Activated CD4-positive, alpha-beta T cell treated with anti-CD3 and anti-CD28 coated beads, Interleukin-10, Interleukin-2, amounts not matched to agents 100 ng/mL and 50 ng/mL, durations not matched to agents 16 hours and 8 hours (primary cell): ENCODE measurements at places on chromosomes 6 and 20.

DNA sequence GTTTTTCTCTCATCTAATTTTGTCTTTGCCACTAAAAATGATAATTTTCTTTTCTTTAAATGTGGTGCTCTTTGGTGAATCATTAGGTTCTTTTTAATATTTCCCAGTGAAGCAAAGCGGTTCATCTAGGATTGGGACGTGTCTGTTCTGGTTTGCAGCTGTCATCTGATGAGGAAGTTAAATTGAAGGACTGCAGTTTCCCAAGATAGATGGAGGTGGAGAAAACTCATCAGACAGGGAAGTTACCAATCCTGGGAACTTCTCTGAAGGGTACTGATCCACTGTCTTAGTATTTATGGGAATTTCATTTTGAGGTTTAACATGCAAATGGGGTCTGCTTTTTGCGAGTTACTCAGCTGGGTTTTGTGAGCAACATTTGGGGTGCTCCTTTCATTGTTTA, 2.4 kb upstream of the AARS2 start:
- no peak for DNase-seq

GRCh38 chr6:28349892-28350737, at the start of gene ZKSCAN3:
Gene ZKSCAN3, plus strand, starts transcription at chr6:28349947. Its CDS starts 9,640 bp downstream, at chr6:28359587.
- DNase-seq, result peak; percentile 91

- DNase-seq, result no peak
These were observed 4.6 kb downstream of the CST7 start for GRCh38 chr20:24953621-24954133.

GRCh38 chr6:137724018-137724403, 143.0 kb upstream of the TNFAIP3 start:
- no peak for DNase-seq

GRCh38 chr6:451847-452246, 60.3 kb downstream of the IRF4 start:
- DNase-seq, result no peak

DNA sequence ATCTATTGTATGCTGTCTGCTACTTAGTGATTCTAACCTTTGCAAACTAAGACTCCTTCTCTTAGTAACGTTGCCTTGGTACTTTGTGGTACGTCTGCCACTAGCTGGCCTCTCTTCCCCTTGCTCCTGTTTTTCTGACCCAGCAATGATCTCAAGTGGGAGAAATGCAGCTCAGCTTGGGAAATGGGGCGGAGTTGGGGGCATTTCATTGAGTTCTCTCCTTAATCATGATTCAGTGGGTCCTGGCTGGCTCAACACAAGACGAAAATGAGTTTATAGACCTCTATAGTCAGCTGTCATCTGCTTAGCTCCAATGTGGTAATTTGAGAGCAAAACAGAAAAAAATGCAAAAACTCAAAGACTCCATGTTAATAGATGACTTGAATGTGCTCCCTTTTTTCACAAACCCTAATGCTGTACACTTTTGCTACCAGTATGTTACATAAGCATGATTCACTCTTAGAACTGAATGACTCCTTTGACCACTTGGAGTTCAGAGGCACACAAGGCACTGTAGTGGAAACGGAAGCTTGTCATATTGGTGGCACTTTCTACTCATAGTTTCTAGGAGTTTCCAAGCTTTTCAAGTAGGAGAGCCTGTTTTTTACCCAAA, 55.3 kb upstream of the SOX4 start:
- DNase-seq, result no peak

DNA sequence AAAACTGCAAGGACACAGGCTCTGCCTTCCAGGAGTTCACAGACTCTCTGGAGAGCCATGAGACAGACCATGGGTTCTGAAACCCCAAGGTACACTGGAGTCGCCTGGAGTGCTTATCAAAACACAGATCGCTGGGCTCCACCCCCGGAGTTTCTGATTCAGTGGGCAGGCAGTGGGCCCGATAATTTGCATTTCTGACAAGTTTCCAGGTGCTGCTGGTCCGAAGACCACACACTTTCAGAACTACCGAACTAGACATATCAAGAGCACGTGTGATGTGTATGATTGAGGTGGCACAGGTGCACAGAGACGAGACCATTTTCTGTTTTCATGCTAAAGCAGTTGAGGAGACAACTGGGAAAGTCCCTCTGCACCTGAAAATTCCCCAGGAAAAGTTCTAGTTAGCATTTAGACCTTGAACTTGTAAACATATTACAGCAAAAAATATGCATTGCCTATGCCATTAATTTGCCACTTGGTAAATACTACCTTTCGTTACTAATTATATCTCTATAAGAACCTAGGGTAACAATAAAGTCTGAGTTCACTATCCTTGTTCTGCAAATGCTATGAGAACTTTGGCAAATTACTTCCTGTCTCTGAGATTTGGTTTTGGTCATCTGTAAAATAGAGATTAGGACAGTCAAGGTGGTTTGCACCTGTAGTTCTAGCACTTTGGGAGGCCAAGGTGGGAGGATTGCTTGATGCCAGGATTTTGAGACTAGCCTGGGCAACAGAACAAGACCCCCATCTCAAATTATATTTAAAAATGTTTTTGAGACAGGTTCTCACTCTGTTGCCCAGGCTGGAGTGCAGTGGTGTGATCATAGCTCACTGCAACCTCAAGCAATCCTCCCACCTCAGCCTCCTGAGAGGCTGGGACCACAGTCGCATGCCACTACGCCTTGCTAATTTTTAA, 14.3 kb upstream of the PIM1 start:
- peak; percentile 90 for DNase-seq

DNA sequence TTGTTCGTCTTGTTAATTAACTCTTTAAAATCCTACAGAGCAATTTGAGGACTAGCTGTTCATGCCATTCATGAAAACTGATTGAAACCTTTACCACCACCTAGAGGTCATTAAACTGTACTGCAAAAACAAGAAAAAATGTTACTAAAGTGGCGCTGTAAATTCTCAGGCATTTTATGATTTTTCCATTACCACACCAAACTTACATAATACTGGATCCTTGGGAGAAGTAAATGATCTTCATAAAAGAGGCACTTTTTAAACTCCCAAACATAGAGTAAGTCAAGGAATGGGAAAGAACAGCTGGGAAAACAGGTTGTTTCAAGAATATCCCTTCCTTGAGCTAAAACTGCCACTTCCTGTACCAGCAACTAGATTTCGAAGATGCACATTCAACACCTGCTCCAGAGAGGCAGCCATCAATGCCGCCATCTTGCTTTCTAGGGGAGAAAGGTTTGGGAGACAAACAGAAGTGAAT, 54.3 kb downstream of the MYLIP start:
- DNase-seq, result peak; percentile 43

DNA sequence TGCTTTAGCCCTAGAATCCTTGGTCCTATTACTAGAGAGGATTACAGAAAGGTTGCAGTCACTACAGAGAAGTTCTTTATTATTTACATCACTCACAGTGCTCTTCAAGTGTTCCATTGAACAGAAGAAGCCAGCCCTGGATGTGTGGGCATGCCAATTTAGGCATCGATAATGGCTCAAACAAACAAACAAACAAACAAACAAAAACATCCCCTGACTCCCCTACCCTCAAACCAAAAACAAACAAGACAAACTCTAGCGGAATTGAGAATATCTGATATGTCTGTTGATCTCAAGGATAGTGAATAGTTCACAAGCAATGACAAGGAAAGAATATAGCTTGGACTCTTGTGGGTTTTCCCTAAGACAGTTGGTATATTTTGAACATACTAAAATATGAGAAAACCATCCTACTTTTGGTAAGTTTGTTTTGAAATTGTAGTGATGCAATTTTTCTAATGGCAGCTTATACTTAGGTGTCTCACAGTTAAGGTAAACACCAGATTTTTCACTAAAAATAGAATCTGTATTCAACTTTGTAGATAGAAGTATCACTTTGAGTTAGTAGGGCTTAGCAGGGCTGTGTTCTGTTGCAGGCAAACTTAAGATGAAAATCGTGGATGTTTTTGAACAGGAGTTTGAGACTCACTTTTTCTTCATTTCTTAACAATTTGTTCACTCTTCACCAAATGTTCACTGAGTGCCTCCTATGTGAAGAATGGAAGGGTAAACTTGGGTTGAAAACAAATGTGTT, 92.8 kb upstream of the FAM184A start:
- DNase-seq, result no peak

DNA sequence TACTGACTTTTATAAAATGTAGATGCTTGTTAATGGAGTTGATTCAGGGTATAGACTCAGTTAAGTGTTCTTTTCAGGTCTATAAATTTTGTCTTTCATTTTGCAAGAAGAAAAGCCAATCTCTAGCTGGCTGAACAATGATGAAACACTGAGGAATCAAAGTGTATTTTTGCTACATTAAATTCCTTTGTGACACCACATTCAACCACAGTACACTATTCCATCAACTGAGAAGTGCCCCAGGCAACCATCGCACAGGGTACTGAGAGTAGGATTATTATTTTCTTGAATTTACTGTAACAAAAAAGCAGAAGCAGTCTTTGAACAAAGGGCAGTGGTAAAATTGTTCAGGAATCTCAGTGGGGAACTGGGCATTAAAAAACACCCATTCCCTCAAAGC, 83.6 kb downstream of the PREP start:
- no peak for DNase-seq

GRCh38 chr6:20417819-20418218, 16.1 kb downstream of the E2F3 start:
- no peak for DNase-seq

DNA sequence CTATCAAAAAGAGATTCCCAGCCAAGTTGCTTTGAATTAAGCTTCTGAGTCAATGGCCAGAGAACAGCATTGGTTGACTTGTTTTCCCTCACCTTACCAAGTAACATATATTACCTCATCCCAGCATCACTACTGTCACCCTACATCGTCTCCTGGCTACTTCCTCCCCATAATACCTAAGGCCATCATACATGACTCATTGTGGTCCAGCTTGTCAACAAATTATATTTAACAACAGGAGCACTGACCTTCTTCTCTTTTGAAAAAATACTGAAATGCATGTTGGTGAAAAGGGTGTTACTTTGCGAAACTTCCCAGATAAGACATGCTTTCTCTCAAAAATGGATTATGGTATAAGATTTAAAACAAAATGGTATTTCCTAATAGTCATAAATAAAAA, 106.9 kb downstream of the TBX18 start:
- no peak for DNase-seq

DNA sequence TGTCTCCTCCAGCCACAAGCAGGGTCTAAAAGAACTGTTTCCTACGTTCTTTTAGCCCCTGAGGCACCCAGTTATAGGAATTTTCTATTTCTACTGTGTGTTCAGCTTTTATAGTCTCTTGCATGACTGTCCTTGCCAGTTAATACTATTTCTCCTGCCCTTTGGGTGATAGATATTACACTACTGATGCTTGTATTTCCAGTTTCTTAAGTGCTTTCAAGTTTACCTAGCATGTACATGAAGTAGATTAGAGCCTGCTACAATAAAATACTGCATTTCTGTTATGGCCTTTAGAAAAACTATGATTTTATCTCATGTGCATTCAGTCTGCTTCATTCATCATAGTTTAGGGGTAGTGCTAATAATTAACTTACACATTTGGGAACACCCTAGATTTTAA, 89.6 kb downstream of the FOXO3 start:
- no peak for DNase-seq
